ENCODE measurements at places on chromosomes 2 and 18.
A peak's percentile ranks its signal among the peaks of the same experiment; 100 is the strongest.

DNA sequence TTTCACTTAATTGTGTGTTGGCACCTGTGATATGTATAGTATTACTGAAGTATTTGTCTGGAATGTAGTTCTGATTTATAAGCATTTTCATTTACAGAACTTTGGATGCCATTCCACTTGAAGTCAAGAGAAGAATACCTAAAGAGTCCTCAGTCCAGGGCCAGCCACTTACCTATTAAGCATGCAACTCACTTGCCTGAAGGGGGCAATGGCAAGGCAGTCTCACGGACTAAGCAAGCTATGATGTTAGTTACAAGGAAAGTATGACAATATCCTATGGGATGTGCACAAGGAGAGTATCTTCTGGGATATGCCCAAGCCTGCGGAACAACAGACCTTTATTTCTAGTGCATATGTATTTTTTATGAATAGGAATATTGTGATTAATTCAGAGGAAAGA, 369.4 kb upstream of the GCFC2 start:
- no peak for DNase-seq

DNA sequence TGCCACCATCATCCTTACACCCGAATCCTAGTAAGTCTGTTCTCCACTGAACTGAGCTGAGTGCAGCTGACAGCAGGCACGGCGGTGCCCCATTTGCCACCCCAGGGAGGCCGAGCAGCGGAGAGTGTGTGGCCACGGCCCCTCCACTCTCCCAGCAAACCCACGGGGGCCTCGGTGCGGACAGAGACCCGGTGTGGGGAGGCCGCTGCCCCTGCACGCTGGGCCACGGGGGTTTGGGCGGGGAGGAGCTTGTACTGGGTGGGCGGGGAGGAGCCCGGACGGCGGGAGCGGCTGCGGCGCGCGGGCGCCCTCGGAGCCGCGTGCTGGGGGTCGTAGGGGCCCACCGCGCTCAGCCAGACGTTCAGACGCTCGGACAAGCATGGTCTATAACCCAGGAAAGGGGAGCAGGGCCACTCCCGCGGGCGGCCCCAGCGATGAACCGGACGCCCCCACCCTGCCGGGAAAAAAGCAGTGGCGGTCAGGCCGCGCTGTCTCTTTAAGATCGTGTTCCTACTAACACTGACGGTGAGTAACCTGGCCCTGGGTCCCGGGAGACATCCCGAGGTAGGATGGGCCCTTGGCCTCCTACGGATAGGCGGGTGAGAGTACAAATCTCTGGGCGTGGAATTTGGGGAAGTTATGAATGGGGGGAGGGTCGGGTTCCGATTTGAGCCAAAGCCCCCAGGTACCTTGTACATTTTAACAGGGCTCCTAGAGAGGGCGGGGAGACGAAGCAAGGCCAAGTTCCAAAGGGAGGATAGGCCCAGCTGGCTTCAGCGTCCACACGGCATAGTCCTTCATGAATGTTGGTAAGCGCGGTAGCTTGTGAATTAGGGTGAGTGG, at the start of gene ITPRIPL1:
Gene ITPRIPL1 (plus strand): TSS at position 277 of the 843 bp plus-strand sequence. CDS start 523 bp downstream, at position 800.
- DNase-seq: no peak

DNA sequence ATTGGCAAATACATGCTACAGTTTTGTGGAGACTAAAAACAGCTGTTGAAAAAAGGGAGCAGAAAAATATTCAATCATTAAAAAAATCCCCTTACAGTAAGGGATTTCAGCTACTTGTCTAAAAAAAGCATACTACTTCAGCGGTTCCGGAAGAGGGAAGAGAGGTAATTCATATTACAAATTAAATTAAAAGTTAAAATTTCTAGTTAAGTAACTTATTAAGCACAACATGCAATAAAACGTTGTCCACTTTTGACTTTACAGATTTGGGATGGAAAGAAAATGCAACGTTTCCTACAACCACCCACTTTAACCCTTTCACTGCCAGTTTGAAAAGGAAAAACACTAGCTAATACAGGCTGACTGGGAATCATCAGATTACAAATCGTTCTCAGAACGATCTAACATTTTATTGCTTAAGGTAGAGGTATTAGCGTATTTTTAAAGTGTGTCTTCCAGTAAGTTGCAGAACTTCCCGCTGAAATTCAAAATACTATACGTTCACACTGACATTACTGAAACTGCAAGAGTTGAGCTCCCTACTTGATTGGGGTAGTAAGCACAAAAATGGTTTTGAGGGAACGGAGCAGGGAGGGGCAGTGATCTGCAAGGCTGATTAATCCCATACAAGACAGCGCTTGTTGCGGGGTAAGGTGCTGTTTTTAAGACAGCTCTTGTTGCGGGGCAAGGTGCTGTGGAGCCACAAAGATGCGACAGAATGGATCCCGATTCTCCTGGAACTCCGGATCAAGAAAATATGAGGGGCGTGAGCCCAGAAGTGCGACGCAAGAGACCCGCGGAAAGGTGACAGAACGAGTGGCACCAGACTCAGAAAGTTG, 743 bp downstream of the HADHA start:
- DNase-seq: peak; percentile 38

- peak; percentile 32 for DNase-seq
Measured at GRCh38 chr2:48415836-48416515, 114.0 kb upstream of the STON1 start.

GRCh38 chr2:225282858-225283710, 116.4 kb upstream of the NYAP2 start:
- peak; percentile 16 for DNase-seq

GRCh38 chr2:154133823-154134222, 262.1 kb downstream of the GALNT13 start:
- DNase-seq: peak; percentile 23

- DNase-seq: no peak
Measured at GRCh38 chr18:54812885-54813284, 15.4 kb upstream of the RAB27B start.

- no peak for DNase-seq
Measured at GRCh38 chr18:72867746-72868584, at the start of gene NETO1. TSS of gene NETO1 (minus strand) at chr18:72867987. CDS start at chr18:72867291, 696 bp downstream.

DNA sequence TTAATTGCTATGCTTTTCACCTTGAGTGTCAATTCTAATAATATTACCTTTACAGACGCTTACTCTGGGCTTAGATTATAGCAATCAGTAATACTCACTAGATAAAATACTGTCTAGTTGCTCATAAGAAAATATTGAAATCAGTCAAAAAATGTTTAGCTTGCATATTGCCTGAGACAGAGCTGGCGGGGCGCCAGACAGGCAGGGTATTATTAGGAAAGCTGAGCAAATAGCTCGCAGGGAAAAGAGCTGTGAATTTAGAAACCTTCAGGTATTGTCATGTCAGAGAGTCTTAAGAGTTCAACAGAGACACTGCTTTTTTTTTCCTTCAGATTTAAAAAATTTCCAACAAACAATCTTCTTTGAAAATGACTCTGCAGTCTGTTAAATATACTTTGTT, 118.4 kb downstream of the MEIS1 start:
- DNase-seq: no peak

DNA sequence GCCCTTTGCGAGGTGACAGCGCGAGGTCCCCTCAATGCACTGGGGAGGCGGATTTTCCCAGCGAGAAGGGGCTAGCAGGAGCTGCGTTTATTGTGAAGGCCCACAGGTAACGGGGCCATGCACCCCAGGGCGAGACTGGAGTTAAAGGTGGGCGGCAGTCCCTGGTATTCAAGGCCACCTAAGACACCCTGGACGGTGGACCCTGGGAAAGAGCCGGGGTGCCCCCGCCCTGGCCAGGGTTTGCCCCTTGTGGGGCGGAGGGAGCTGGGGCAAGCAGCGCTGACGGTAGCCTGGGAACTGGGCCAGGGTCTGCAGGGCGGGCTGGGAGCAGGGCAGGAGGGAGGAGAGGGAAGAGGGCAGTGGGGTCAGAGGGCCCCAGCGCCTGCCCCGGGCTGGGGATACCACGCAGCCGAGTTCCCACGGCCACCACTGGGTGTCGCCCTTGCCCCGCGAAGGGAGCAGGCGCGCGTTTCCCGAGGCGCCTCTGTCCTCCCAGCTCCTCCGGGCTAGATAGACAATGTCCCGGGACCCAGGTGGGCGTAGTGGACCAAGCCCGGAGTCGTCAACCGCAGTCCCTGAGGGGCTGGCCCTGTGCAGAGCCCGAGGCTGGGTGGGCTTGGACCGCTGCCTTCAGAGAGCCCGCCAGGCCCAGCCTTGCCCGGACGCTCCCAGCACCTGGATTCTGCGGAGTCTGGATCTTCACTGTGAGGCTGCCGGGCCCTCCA, 80.2 kb downstream of the SMAD4 start:
- DNase-seq: peak; percentile 43

DNA sequence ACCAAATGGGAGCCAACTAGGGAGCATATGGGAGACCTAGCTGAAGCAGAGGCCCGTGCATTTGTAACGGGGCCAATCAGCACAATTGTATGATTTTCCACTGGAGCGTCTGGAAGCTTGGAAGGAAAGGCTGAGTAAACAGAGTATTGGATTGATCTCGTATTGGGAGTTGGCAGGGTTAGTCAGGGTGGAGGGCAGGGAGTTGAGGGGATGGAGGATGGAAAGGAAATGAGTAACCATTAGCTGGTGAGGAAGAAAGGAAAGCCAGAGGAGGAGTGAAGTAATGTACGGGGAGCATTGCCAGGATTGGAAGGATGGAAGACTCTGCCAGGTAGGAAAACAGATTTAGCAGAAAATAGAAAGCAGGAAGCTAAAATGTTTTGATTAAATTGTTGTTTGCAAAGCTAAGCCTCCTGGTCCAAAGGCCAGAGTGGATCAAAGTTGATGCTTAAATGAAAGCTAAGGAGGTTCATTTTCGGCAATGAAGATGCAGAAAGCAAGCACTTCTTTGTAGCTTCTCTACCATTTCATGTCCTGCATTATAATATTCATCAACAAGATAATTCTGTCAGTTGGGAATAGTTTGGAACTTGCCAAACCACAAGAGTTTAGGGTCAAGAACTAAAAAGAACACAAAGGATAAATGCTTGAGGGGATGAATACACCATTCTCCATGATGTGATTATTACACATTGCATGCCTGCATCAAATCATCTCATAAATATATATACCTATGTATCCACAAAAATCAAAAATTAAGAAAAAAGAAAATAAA, 75.6 kb upstream of the TTN start:
- peak; percentile 84 for DNase-seq
